Esophagus mucosa (tissue), 1 donor: ENCODE measurements at places on chromosomes 11 and 22. TPM values are rescaled to one million over a fixed set of nuclear protein-coding genes. Genes with fewer than 3 reads are reported as not detected.

The PNPLA5 gene
- total RNA-seq = not detected

The PGA5 gene
- total RNA-seq = not detected

The ZNF280A gene
- total RNA-seq = not detected

The SULT4A1 gene
- total RNA-seq = not detected

The SORL1 gene
- total RNA-seq = 14.3 TPM

The MIEF1 gene
- 16.7 TPM for total RNA-seq

The USP28 gene
- total RNA-seq = 15.3 TPM

GRCh38 chr11:11230802-11231562, 122.1 kb downstream of the CSNK2A3 start:
- ATAC-seq = peak; percentile 33

DNA sequence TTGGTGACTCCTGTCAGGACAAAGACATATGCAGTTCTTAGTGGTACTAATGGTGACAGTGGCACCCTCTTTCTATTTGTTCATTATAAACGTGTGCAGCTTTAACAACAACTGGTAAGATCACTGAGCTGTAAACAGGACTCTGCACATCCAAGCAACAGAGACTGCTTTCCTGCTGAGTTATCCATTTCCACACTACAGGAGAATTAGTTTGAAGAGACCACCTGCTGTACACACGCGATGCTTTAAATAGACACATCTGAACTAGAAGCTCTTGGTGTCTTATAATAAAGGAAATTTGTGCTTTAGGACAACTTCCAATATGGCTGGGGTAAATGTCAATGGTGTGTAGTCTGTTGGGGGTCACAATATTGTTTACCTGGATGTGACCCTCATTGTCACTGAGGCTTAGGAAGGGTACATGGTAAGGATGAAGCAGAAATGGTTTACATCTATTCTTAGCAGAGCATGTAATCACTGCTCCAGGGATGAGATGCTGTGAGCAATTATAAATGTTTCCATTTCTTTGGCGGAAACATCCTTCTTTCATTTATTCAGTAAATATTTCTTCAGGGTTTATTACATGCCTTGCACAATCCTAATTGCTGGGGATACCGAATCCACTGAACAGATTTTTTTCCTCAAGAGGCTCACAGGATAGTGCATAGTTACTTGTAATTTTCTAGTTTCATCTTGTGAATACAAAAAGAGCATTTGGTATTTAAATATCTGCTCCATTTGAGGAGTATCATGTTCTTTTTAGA, 354.0 kb upstream of the CCDC90B start:
- ATAC-seq = no peak

- no peak for ATAC-seq
Measured at GRCh38 chr11:92880381-92880780, 89.1 kb upstream of the MTNR1B start.

DNA sequence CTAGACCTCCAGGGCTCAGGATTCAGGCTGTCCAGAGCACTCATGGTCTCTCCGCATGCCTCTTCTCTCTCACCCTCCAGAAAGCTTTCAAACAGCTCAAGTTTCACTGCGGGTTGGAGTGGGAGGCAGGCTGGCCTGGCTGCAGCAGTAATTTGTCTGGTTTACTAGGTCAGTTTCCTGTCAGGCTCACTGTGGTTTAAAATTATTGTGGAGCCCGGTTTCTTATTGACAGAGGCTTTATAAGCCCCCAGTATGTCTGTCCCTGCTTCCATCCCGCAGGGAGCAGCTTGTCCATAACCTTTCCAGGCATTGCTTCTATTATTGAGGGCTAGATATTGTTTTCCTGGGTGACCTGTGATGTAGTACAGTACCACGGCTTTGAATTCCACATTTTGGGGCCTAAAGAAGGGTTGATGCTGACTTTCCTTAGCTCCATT, 235.3 kb upstream of the SORL1-AS1 start:
- ATAC-seq = no peak

DNA sequence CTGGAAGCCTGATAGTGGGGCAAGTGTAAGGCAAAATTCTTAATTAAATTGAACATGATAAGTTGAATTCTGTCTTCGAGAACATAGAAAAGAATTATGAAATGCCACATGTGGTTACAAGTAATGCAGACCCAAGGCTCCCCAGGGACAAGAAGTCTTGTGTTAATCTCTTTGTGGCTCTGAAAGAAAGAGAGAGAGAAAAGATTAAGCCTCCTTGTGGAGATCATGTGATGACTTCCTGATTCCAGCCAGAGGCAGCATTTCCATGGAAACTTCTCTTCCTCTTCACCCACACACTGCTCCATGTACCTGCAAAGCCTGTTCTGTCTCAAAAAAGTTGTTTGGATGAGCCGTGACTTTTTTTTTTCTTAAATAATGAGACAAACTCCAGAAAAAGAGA, 1.9 kb upstream of the TYR start:
- no peak for ATAC-seq

- no peak for ATAC-seq
Measured at GRCh38 chr11:103805688-103806009, 230.8 kb upstream of the DDI1 start.

- peak; percentile 53 for ATAC-seq
Measured at GRCh38 chr11:9601037-9601875, 27.8 kb downstream of the WEE1 start.

DNA sequence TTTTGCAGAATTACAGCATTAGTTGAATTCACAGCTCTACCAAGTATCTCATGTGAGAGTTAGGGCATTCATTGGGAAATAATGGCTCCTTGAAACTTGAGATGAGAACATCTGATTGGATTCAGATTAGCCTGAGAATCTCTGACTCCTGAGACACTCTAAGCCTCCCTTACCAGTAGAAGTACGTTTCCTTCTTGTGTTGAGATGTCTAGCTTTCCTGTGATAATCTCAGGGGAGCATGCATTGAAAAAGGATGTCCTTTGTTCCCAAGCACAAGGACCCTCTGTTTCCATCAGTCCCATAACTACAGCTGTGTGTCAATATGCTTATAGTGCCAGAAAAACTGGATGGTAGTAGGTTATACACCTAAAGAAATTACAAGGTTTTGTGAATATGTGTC, 35.2 kb upstream of the RDX start:
- no peak for ATAC-seq

DNA sequence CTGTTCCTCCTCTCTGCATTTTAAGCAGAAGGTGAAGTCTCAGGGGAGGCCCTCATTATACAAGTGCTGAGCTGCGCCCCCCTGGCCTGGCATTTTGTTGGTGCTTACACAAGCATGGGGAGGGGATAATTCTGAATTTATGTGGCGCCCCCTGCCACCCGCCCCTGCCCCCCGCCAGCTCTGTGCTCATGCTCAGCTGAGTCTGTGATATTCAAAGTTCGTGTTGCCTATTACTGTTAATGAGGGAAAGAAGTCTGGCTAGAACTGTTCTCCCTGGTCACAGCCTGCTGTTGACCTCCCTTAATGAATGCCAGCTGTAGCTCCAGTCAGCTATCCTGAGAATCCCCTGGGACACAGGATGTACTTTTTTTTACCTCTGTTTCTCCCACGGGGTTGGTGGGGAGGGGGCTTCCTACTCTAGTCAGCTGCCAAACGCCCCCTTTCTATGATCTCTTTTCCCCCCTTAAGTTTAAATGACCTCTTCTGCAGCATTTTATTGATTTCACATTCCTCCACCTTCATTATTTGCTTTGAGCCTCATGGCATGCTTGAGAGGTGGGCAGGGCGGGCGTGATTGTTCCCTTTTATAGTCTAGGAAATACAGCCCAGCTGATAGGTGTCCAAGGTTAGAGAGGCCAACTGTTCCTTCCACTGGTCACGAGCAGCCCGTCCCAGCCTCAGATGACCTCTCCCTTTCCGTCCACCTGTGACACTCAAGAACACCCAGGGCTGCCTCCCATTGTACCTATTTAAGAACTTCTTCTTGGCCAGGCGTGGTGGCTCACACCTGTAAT, 12.2 kb downstream of the USP2 start:
- ATAC-seq = no peak

DNA sequence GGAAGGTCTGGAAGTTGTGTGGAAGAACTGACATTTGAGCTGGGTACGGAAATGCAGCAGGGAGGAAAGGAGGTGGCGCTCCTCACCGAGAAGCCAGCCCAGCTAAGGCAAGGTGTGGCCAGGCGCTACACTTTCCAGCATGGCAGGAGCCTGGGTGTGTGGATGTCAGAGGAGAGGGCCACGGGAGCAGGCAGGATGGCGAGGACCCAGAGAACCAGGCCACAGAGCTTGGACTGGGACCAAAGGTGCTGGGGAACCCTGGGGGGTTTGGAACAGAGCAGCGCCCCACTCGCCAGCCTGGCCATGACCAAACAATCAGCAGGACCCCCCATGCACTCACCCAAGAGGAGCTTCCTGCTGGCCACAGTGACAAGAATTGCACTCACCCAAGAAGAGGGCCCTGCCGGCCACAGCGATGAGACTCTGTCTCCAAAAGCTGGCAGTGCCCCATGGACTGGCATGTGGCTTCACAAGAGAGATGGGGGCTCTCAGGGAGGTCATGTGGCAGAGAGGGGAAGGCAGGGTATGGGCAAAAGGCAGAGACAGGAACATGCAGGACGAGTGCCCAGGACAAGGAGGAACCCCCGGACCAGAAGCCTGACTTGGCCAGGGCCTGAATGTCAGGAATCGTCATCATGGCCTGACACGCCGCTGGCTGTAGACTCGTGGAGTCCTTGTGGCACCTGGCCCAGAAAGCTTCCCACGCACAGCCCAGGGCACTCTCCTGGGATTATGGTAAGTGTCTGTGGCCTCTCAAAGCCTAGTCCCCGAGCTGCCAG, 45.4 kb downstream of the IGF2 start:
- ATAC-seq = peak; percentile 12

DNA sequence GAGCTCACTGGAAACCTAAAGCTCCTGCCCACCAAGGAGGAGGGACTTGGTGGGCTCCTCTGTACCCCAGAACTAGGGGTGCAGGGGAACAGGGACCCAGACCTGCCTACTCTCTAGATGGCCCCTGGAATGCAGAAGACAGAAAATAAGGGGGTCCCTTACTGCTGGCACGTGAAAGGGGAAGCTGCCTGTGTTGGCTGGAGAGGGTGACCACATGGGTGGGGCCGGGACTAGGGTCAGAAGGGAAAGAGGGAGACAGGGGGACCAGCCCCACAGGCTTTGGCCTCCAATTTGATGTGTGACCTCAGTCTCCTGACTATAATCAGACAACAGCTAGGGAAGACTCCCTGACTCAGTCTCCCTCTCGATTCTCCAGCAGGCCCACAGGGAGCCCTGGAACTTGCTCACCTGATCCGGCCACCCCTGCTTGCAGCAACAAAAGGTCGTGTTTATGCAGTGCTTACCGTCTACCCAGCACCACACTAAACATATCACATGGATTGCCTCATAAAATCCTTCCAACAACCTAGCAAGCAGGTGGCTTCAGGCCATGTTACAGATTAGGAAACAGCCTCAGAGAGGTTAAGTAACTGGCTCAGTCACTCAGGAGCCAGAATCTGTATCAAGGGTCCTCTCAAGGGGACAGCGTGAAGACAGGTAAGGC, 10.2 kb downstream of the ARAP1 start:
- no peak for ATAC-seq

DNA sequence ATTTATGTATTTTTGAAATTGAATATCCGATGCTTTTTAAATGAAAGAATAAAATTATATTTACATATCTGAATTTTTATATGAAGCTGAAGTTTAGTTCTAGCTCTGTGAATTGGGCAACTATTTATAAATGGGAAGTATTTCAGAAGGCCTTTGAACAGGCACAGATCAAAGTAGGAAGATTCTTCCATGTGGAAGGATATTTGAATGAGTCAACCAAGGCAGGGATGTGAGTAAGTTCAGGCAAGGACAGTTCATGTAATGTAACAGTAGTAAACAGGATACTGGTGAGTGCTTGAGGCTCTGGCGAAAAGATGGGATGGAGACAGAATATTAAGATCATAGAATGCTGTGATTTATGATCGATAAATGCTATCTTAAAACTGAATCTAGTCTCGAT, 417.8 kb upstream of the CCDC179 start:
- ATAC-seq = no peak

GRCh38 chr11:70888061-70888460, 364.3 kb downstream of the SHANK2 start:
- no peak for ATAC-seq

GRCh38 chr11:41398175-41398574, 61.3 kb downstream of the LRRC4C start:
- ATAC-seq = no peak

DNA sequence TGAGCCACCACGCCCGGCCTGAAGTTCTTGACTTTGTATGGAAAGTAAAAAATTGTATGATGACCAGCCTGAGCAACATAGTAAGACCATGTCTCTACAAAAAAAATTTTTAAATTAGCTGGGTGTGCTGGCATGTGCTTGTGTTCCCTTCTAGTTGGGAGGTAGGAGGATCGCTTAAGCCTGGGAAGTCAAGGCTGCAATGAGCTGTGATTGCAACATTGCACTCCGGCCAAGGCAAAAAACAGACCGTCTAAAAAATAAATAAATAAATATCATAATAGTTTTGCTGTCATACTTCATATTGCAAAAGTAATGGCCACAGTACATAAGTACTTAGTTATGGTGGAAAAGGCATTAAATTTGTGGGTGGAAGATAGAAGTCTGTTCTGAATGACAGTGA, 3.4 kb downstream of the AGBL2 start:
- no peak for ATAC-seq

- ATAC-seq = no peak
Measured at GRCh38 chr11:43712676-43713075, 32.1 kb downstream of the HSD17B12 start.
